ENCODE measurements at places on chromosomes 1 and 21. TPM values are rescaled to one million over a fixed set of nuclear protein-coding genes. Genes with fewer than 3 reads are reported as not detected.

The LRRIQ3 gene
- 1.8 TPM for polyA plus RNA-seq

The SLC44A5 gene
- polyA plus RNA-seq = 1.4 TPM

The TSPAN2 gene
- polyA plus RNA-seq = 1.7 TPM

The PSRC1 gene
- 0.18 TPM for polyA plus RNA-seq

The SDC3 gene
- polyA plus RNA-seq = not detected

The RIPK4 gene
- not detected for polyA plus RNA-seq

The CYP4Z1 gene
- polyA plus RNA-seq = not detected

The WNT3A gene
- polyA plus RNA-seq = not detected

The CDK18 gene
- polyA plus RNA-seq = not detected

The TIPRL gene
- polyA plus RNA-seq = 43.8 TPM

The CC2D1B gene
- 11.7 TPM for polyA plus RNA-seq

The SLC35D1 gene
- polyA plus RNA-seq = 9.4 TPM

The OLFML2B gene
- not detected for polyA plus RNA-seq

The NTMT2 gene
- polyA plus RNA-seq = not detected

The INSRR gene
- not detected for polyA plus RNA-seq

All from CD4-positive, CD25-positive, alpha-beta regulatory T cell (primary cell).